ENCODE measurements at places on chromosomes 2 and 18.
A peak's percentile ranks its signal among the peaks of the same experiment; 100 is the strongest.

GRCh38 chr18:45611943-45612342 lies 3.3 kb upstream of the SLC14A2 start:
- no peak for DNase-seq

GRCh38 chr2:236359426-236360045 lies 95.3 kb upstream of the ASB18 start:
- DNase-seq, result no peak

GRCh38 chr2:6885551-6885950 lies 8.0 kb downstream of the RSAD2 start:
- DNase-seq, result no peak

DNA sequence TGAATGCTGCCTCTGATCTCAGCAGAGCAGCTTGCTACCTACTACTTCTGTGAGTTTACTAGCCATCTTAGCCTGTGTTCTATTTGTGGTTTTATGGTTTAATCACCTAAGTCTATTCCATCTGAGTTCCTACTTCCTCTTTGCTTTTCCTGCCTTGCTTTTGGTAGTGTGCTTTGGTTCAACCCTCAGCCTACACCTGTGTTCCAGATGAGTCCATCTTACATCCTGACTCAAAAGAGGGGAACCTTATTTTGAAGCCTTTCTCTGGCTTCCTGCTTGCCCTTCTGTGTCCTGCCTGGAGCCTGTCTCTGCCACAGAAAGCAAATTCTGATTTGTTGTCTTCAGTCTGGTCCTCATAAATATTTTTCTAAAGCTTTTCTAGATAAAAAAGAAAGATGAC lies 530.3 kb upstream of the MEX3C start:
- DNase-seq, result no peak

DNA sequence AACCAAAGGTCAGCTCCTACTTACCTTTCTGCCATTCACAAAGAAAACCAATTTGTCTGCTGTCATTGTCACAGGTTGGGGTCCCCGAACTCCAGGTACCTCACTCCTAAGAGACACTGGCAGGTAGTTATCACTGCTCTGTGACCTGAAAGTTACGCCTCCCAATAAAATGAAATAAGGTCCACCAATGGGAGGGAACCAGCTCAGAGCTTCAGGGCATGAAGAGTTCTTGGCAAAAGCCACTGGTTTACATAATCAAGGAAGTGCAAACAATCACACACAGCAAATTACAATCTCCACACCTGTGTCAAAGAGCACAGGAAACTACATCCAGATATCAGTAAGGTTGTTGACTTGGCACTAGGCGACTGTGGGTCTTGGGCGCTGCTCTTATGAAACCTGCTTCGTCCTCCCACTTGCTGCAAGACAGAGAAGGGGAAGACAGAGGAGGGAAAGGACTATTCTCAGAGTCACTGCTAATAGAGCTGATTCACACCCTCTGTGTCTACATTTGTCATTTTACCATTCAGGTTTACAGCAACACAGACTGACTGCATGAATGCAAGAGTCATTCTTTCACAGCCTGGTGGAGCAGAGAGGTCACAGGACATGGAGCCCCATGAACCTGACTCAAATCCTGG lies at the start of gene XDH:
XDH (minus strand) TSS at position 142 of the 641 bp plus-strand sequence; CDS start at position 66, 76 bp downstream.
- DNase-seq, result no peak

DNA sequence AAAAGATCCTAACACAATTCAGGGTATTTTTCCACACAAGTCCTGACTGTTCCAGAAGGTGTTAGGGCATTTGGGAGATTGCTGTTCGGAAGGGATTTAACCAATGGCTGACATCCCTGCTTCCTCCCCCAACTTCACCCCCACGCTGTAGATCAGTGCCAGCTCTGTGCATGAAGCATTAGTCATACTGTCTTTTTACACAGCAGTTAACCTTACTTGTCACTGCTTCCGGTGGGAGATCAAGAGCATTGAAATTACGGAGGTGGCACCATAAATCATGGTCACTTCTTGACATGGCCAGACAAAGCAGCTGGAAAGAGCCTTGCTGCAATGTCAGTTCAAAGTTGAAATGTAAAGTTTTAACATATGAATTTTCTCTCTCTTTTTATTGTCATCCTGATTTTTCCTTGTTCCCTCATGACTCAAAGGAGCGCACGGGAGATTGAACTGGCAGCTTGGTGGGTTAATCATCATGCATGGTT lies 70.2 kb downstream of the HRH4 start:
- peak; percentile 29 for DNase-seq

DNA sequence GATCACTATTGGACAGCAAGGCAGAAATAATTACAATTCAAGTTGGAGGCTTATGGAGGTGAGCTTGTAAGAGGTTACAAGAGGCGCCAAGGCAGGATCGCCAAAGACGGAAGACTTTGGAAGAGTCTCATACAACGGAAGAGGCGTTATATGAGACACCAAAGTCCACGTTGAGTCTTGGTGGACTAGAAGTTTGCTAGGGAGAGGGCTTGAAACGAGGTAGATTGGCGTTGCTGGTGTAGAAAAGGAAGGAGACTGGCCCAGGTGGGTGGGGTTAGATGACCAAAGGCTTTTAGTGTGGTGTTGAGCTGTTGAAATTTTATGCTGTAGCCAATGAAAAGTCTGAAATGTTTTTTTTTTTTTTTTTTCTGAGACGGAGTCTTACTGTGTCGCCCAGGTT lies 1.4 kb downstream of the MSH2 start:
- no peak for DNase-seq

DNA sequence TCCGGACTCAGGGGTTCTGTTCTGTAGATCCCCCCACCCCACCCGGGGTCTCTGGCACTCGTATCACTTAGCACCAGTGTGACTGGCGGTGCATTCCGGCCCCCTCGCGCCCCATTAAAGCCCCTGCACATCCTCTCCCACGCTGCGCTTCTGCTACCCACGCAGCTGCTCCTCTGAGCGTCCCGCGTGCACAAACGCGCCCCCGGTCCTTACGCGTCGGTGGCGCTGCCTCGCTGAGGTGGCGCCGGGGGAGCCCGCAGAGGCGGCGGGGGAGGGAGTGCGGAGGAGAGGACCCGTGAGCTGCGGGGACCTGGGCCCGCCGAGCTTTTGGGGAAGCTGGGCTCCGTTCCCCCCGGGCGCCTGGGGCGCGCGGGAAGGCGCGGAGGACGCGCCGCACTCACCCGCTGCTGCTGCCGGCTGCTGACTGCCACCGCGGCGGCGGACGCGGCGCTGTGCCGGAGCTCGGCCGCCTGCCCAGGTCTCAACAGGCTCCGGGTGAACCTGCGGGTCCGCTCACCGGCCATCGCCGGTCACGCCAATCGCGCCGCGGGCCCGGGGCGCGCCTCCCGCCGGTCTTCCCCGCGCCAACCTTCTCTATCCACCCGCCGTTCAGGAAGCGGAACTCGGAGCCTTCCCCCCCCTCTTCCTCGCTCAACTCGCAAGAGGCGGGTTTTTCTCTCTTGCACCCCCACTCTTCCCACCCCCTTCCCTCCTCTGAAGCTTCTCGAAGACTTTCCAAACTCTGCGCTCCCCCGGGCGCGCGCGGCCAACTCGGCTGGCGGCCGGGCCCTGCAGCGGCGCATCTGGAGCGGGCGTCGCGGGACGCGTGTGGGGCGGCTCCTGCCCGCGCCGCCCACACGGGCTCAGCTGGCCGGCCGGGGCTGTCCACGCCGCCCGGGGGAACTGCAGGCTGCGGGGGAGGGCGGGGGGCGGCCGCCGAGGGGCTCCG lies at the start of gene DOCK10:
DOCK10 (minus strand) TSS at position 618 of the 949 bp plus-strand sequence; CDS start at position 524, 94 bp downstream.
- no peak for DNase-seq

DNA sequence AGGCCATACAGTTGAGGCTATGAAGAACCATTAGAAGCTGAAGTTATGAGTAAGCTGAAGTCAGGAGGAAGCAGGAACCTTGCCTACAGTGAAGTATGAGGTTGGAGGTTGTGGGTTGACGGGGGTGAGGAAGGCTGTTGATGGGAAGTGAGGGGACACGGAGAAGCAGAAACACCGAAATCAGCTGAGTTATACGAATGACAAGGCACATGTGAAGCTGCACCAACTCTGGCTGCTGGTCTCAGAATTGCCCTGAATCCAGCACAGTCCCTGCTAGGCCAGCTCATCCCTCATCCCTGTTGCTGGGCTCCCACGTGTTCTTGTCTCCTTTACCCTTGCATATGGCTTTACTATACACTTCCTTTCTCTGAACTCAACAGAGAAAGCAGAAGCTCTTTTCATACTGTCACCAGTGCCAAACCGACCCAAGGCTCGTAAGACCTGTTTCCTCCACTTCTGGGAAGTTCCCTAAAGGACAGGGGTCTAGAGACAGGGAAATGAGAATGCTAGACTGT lies 9.2 kb upstream of the TMEM247 start:
- DNase-seq, result no peak

- DNase-seq, result no peak
Observed at GRCh38 chr2:11930211-11930761, 183.9 kb downstream of the LPIN1 start.

DNA sequence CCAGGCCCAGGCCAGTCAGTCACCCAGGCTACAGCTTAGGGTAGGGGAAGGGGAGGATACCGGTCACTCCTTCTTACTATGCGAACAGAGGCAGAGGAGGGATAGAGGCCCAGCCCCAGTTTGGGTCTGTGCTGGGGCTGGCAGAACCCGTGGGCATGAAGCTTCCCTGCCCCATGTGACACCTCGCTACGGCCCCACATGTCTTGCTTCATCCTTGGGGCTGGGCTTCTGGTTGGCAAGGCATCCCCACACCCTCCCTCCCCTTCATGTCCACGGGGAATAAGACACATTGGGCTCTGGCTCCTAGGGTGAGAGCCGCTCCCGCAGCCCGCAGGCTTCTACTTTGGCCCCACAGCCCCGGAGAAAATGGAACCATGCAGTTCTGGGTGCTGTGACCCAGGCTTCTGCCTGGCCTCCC lies 32.4 kb downstream of the HS1BP3 start:
- DNase-seq, result peak; percentile 25

- no peak for DNase-seq
Observed at GRCh38 chr2:231110551-231110950, 14.3 kb downstream of the HTR2B start.

DNA sequence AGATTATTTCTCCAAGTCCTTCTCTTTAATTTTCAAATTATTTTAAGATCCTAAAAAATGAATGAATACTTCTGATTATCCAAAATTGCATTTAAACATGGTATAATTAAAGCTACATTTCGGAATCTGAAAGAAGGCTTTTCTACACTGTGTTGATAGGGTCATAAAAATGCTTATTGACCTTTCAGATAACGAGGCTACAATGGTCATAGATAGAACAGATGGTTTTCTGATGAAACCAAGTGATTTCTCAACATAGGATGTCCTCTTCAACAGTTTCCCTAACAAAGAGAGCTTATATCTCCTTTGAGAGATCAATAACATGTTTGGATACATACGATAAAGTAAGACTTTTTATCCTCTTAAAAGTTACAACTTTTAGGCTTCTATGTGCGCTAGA lies 201.1 kb downstream of the PTH2R start:
- no peak for DNase-seq

DNA sequence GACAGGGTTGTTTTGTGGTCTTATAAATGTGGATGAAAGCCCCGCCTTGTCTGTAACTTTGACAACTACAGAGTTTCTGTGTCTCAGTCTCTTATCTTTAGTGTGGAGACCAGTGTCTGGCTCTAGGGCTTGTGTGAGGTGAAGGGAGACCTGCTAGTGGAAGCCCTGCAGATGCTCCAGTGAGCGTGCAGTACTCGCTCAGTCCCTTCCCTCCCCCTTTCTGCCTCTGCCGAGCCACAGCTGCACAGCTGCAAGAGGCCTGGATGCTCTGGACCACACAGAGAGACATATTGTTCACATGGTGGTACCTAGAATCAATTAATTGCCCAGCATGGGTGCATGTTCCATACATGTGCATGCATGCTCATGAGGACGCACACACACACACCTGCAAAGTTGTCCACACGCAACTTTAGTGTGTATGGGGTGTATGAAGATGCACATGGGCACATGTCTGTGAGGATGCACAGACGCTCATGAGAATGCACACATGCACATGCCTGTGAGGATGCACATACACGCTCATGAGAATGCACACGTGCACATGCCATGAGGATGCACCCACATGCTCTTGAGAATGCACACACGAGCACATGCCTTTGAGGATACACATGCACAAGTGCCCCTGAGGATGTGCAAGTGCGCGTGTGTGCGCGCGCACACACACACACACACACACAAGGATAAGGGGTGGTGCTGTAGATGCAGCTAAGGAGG lies 282.1 kb upstream of the HS6ST1 start:
- no peak for DNase-seq

GRCh38 chr18:11145413-11146191 lies 3.8 kb downstream of the PIEZO2 start:
- DNase-seq, result no peak

DNA sequence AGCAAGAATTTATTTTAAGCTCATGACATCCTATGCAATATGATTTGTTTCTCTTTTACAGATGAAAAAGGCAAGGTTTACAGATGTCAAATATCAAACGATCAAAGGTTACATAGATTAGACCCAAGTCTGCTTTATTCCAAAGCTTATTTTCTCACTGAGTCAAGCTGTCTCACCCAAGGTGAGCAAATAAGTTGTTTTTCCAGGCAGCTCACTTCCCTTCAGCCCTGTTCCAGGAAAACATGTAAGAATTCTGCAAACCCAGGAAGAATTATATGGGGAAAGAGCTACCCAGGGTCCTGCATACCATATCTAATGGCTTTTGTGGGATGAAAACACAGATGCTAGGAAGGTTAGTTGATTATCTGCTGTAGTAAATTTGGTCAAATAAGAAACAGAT lies 57.7 kb upstream of the SCN9A start:
- no peak for DNase-seq

- DNase-seq, result no peak
Observed at GRCh38 chr18:79754022-79754761, 43.5 kb upstream of the KCNG2 start.

DNA sequence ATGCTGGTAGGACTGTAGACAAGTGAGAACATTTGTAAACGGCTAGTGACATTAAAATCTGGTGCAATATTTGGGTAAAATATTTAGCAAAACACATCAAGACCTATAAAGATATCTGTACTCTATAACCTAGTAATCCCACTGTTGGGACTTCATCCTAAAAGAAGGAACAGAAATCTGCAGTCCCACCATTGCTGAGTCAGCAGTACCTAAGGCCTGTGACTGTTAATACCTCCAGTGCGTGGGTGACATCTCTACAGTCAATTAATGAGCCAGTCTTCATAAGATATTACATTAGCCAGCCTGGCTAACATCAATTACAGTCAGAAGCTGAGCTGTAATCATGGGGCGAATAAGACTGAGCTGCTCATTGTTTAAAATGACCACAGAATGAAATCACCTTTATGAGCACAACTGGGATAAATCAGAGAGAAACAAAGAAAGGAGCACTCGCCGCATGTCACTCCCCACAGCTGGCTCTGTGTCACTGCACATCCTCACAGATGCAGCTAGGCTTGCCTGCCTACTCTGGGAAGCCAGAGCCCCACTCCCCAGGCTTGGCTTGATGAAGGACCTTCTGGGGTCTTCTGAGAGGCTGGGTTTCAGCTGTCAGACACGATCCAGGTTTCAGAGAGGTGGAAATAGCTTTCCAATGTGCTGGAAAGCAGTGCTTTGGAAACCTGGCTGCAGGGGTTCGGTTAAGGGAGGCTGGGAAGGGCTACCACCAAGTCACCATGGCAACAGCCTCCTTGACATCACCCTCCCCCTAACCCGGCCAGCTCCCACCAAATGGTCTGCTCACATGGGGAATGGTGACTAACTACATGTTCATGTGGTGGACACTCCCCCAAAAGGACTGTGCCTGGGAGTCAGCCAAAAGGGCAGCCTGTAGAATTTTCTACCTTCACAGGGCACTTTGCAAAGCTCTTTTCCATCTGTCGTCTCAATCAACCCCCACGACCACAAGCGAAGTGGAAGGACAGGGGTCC lies 145.0 kb downstream of the ZBTB7C start:
- no peak for DNase-seq

Data from omental fat pad (tissue), 4 donors.